Large intestine (tissue), 12 donors: ENCODE measurements at places on chromosomes 7 and 10.

- peak; percentile 50 for DNase-seq
Measured at GRCh38 chr10:29304264-29304994, 15.6 kb downstream of the LYZL1 start.

- peak; percentile 5 for DNase-seq
Measured at GRCh38 chr10:6621536-6621935, 41.5 kb upstream of the PRKCQ start.

GRCh38 chr7:110541962-110542361 lies 549.0 kb upstream of the LRRN3 start:
- no peak for DNase-seq

- no peak for DNase-seq
Measured at GRCh38 chr10:17731331-17732020, 20.5 kb upstream of the TMEM236 start.

DNA sequence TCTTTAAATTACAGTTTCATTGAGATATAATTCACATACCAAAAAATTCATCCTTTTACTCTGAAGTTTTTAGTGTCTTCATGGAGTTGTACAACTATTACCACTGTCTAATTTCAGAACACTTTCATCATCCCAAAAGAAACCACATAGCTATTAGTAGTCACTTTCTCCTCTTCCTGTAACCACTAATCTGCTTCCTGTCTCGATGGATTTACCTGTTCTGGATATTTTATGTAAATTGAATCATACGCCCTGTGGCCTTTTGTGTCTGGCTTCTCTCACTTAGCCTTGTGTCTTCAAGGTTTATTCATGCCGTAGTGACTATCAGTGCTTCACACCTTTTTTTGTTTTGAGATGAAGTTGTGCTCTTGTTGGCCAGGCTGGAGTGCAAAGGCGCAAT lies 135.5 kb downstream of the DOCK1 start:
- no peak for DNase-seq

DNA sequence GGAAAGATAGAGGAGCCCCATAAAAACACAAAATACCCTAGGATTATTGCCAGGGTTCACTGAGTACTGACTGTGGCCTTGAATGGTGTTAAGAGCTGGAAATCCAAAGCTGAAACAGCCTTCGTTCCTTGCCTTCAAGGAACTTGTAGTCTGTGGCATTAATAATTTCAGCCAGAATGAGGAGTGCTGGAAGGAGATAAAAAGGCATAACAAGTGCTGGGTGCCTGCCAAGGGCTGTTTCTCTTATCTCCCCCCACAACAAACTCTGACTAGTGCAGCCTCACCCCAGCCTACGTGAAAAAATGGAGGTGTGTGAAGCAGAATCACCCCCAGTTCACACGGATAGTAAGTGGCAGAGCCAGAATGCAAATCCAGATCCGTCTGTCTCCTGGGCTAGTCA lies 199.1 kb upstream of the LYZL2 start:
- DNase-seq: no peak

GRCh38 chr7:35831208-35831607 lies 30.4 kb downstream of the SEPTIN7 start:
- no peak for DNase-seq

GRCh38 chr10:132583456-132583855 lies 45.9 kb downstream of the INPP5A start:
- DNase-seq: no peak

- DNase-seq: no peak
Measured at GRCh38 chr10:35453855-35454532, 117.7 kb downstream of the CCNY start.

DNA sequence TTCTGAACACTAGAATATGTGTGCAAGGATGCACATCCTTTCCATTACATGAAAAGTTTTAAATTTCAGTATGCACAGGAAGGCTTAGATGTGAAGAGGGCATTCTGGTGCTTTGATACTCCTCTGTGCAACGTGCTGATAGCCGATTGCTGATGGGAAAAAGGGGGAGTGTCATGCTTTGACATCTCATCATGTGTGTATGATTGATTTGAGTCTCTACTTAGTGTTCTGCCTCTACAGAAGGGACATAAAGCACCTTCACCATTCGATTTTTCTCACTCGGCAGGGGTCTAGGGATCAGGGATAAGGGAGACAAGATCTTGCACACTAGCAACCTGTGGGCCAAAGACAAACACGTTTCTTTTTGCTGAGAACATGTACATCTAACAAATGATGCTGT lies 114.7 kb upstream of the RSU1 start:
- DNase-seq: no peak

- DNase-seq: no peak
Measured at GRCh38 chr7:131233193-131233592, 94.5 kb upstream of the MKLN1 start.

- no peak for DNase-seq
Measured at GRCh38 chr7:47648275-47648925, 66.5 kb upstream of the TNS3 start.

GRCh38 chr7:95794917-95795515 lies 22.7 kb downstream of the DYNC1I1 start:
- DNase-seq: no peak

- DNase-seq: no peak
Measured at GRCh38 chr7:20326342-20326741, 4.4 kb upstream of the ITGB8 start.

DNA sequence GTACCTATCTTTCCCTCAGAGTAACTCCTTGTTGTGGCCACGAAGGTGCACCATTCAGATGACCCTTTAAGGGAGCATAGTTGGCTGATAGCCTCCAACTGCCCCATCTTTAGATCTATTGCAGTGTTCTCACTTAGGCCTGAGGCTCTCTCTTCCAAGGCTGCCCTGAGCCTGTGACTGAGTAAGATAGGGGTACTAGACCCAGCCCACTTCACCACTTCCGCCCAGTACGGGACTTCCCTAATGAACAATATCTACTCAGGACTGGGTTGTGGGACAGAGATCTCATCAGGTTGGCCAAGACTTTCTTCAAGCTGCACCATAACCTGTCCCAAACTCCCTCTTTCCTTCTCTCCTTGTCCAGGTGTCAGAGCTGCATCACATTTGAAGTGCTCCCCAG lies 5.7 kb upstream of the GNAI1 start:
- DNase-seq: no peak

DNA sequence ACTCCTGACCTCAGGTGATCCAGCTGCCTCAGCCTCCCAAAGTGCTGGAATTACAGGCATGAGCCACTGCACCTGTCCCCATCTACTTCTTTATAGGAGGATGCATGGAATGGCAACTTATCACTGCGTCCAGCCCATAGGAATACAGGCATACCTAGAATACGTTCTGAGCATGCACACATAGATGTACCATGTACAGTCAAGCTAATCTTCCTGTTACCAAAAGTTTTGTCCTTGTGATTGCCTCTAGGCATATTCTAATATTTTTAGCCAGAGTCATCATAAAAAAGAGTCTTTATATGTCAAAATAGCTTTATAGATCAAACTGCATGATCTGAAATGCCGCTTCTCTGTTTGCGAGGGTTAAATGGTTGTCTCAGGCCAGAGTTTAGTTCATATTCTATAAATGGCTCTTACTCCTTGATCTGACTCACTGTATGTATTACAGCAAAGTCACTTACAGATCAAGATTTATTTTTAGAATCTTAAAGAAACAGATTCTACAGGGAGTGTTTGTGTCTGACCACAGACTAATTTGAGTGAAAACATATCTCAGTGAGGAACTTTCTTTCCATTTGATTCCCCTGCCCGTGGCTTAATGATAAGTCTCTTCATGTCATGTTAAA lies 210.9 kb downstream of the CREB5 start:
- no peak for DNase-seq

DNA sequence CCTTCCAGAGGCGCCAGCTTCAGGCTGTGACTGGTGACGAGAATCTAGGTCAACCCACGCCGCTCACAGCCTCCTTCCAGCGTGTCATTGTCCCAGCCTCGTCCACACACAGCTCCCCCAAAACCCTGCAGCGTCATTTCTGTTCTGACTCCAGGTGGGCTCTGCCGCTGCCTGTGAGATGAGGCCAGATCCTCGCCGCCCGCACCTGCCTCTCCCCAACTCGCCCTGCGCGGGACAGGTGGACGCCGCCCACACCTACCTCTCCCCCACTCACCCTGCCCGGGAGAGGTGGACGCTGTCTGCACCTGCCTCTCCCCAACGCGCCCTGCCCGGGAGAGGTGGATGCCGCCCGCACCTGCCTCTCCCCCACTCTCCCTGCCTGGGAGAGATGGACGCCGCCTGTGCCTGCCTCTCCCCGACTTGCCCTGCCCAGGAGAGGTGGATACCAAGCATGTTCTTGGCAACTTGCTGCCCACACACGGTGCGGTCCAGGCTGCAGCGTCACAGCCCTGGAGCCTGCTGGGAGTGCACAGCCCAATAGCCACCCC lies 32.0 kb upstream of the CFAP46 start:
- no peak for DNase-seq

DNA sequence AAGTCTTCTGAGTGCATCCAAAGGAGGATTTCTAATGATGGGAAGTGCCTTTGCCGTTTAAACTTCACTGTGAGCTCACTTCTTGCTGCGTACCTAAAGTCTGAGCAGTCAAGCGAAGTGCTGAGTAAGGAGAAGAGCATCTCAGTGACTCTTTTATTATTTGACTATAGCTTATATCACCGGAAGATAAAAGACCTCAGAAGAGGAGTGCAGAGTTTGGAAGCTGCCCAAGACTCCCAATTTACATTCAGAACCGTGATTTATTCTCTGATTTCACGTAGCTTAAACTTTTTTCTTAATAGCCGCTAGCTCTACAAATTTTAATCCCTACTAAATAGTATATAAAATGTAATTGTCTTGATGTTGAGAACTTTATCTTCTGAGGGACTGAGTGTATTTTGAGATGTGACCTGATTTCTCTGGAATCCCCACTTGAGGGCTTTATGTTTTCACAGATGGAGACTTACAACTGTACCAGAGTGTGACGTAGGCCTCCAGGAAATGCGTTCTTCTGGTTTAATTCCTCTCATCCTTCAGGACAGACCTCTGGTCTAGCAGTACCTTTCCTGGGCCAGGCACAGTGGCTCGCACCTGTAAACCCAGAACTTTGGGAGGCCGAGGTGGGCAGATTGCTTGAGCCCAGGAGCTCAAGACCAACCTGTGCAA lies 51.1 kb downstream of the CAMK1D start:
- no peak for DNase-seq

GRCh38 chr10:74760086-74760979 lies 66.1 kb upstream of the KAT6B start:
- no peak for DNase-seq

DNA sequence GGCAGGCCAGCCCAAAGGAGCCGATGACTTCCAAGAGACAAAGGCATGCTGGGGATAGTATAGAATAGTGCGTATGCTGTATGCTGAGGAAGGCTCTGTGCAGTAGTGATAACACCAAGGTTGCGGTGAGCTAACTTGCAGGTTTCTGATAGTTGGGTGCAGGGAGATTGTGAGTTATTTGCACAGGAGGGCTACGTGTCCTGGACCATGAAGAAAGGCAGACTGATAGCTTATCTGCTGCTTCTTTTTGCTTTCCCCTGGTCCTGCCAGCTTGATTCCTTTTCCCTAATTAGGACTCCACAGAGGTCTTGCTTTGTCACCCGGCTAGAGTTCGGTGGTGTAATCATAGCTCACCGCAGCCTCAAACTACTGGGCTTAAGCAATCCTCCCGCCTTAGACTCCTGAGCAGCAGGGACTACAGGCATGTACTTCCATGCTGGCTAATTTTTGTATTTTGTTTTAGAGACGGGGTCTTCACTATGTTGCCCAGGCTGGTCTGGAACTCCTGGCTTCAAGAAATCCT lies 43.9 kb upstream of the ARHGAP12 start:
- DNase-seq: peak; percentile 26

- no peak for DNase-seq
Measured at GRCh38 chr7:94344826-94345225, 49.9 kb upstream of the COL1A2 start.

DNA sequence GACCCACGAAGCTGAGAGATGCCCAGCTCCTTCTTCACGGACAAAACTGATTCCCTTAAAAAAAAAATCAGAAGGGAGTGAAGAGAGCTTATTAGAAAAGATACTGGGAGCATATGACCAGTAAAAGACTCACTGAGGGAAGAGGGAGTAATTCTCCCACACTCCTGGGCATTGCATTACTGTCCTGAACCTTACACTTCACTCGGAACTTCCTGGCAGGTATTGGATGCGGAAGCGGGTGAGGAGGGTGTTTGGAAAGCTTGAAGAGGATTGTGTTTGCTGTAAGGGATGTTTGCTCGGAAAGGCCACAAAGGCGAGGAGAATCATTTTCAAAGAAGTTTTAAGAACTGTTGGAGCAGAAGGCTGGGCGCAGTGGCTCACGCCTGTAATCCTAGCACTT lies 375 bp downstream of the HKDC1 start:
- DNase-seq: no peak

DNA sequence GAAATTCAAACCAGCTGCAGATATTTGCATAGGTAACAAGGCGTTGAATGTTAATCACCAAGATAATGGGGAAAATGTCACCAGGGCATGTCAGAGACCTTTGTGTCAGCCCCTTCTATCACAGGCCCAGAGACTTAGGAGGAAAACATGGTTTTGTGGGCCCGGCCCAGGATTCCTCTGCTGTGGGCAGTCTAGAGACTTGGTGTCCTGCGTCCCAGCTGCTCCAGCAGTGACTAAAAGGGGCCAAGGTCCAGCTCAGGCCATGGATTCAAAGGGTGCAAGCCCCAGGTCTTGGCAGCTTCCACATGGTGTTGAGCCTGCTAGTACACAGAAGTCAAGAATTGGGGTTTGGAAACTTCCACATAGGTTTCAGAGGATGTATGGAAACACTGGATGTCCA lies 147.5 kb upstream of the ZWINT start:
- no peak for DNase-seq

GRCh38 chr7:105877736-105878135 lies 1.3 kb upstream of the ATXN7L1 start:
- no peak for DNase-seq
